ENCODE measurements at places on chromosomes 4 and X.

- DNase-seq = no peak
These were observed 111.6 kb downstream of the AFF2 start for GRCh38 chrX:148611993-148612392.

DNA sequence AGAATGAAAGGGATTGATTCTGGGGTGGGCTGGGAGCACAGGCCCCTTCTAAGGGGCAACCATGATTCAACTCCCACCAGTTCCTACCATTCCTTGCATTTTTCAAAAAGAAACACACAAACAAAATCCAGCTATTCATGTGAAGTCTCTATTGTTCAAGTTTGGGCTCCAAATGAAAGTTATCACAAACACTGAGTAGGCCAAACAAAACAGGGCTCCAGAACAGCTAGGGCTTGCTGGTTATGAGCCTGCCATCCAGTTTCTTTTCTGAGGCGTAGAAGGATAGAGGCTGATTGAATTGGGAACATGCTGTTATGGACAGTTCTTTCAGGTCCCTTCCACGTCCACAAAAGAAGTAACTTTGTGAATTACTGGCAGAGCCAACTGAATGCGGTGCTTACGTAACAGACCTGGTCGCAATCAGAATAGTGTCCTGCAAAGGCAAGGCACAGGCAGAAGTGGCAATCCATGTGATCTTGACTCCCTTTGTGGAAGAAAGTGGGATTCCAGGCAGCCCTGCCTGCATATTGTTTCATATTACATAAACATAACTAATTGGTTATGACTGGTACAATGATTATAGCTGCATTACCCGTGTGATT is 244.5 kb downstream of the SCFD2 start:
- DNase-seq = no peak

DNA sequence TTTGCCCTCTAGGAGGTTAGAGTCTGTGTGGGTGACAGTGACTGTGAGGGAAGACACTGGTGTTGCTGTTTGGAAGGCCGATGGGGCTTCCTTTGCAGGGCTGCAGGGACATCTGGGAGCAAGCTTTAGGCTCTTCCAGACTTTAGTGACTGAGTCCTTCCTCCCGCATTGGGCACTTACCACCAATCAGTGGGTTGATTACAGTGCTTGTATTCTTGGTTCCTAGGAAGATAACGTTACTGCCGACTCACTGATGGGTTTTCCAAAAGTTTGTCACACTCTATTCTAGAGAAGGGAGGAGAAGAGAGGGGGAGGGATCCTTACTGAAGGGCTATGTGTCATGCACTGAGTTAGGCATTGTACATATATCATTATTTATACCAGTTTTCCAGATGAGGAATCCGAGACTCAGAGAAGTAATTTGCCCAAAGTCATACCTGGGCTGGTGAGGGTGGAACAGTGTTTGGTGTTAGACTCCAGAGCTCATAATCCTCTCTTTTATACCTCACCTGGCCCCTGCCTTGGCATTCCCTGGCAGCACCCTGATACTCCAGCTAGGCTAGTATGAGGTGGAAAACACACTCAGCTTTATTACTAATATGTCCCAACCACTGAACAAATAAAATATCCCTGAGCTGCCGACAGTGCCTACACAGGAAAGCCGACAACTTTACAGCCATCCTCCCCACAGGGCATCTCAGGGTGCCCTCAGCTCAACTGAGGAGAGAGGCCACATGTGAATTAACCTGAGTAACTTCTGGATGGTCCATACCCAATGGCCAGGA is 3.8 kb downstream of the CHST7 start:
- DNase-seq = no peak

DNA sequence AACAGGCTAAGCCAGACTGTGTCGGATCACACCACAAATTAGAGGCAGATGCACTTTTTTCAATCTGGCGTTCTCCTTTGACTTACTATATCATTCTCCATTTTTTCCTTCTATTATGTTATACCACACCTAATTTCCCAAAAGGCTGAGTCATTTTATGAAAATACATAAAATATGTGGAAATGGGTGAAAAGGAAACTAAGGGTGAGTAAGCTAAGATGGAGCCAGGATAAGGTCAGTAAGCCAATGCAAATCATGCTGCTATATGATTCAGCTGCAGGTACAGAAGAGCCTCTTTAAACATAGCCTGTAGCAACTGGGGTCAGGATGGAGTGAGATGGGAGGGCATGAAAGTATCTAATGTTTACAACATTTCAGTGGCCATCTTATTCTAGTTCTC is 94.0 kb upstream of the TEX13A start:
- DNase-seq = no peak

DNA sequence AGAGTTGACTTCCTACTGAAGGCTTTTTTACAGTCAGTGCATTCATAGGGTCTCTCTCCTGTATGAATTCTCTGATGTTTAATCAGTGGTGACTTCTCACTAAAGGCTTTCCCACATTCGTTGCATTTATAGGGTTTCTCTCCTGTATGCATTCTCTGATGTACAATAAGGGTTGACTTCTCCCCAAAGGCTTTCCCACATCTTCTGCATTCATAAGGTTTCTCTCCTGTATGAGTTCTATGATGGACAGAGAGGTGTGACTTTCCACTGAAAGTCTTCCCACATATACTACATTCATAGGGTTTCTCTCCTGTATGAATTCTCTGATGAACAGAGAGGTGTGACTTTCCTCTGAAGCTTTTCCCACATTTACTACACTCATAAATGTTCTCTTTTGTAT is 45.2 kb downstream of the ZNF674 start:
- DNase-seq = no peak

DNA sequence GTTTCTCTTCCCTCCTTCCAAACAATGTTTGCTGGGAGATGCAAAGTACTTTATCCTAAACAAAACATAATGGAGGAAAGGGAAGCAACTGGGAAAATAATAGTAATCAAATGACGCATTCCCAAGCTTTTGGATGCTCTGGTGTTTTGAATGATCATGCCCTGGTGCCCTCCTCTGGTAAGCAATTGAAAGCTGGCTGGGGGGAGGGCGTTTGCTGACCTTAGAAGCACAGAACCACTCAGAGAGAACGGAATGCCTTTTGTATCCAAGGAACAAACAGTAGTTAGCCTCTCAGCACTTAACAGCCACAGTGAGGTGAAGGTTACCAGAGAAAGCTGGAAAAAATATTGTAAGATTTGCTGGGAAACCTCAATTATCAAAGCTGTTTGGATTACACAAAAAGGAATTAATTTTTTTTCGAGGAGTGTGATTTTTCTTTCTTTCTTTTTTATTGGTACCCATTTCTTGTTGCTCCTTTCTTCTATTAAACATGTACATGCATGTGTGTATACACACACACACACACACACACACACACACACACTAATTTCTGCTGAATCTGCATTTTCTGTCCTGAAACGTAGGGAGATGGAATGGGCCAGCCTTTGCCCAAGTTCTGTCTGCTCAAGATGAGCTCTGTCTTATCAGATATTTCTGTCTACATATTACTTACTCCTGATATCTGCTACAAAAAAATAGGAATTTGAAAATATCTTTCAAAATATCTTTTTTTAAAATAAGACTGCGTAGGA is 155.8 kb upstream of the IGFBP7 start:
- DNase-seq = no peak

GRCh38 chrX:150753968-150754367 is 60.8 kb downstream of the MTMR1 start:
- no peak for DNase-seq

DNA sequence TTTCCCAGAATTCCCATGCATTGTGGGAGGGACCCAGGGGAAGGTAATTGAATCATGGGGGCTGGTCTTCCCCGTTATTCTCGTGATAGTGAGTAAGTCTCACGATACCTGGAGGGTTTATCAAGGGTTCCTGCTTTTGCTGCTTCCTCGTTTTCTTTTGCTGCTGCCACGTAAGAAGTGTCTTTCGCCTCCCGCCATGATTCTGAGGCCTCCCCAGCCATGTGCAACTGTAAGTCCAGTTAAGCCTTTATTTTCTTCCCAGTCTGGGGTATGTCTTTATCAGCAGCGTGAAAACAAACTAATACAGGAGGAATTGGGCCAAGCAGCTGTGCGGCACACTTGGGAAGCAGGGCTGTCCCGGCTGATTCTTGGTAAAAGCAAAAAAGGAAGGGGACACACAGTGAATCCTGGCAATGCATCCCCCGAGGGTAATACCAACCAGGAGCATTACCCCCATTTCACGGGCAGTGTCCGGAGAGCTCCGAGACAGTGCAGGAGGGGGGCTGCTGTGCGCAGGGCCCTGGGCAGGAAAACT is 185.7 kb downstream of the AFAP1 start:
- no peak for DNase-seq

GRCh38 chrX:25925946-25926345 is 212.2 kb upstream of the MAGEB18 start:
- no peak for DNase-seq

DNA sequence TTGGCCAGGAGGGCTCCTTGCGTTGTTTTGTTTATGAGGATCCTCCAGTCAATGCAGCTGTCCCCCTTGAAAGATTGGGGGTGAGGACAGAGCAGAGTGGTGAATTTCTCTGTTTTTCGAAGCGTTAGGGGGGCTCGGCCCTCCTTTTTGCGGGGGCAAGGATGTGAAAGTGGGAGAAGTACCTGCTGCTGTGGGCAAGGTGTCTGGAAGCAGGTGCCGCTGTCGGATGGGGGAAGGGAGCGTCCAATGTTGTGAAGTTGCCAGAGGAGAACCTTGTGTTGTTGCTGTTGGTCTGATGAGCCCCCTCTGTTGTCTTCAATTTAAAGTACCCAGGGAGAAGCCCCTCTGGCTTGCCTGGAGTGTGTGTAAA is 613 bp downstream of the GLRB start:
- DNase-seq = no peak

DNA sequence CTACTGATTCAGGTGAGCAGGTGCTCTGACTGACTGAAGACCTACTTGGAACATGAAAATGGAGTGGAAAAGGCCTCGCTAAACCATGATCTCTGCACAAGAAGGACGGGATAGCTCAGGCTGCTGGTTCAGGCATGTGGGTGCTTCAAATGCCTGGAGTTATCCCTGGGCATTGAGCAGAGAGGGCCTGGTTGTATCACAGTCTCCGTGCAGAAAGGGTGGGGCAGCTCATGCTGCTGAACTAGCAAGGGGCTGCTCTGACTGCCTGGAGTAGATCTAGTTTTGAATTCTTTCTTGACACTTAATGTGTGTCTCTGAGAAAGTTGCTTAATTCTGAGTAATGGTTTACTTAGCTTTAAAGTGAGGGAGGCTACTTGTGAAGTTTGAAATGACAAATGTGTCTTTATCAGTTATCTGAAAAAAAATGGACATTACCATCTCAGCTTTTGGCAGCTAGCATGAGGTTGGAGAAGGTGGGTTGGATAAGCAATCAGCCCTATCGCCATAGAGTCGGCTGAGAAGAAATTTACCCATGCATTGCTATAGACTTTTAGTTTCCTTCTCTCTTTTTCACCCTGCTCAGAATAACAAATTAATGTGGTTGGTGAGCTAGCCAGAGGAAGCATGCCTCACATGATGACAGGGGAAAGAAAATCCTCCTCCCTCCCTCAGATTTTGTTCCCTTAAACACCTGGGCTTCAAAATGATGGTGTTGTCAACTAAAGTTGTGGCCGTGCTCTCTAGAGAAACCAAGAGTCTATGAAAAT is 832.4 kb downstream of the STIM2 start:
- DNase-seq = no peak

DNA sequence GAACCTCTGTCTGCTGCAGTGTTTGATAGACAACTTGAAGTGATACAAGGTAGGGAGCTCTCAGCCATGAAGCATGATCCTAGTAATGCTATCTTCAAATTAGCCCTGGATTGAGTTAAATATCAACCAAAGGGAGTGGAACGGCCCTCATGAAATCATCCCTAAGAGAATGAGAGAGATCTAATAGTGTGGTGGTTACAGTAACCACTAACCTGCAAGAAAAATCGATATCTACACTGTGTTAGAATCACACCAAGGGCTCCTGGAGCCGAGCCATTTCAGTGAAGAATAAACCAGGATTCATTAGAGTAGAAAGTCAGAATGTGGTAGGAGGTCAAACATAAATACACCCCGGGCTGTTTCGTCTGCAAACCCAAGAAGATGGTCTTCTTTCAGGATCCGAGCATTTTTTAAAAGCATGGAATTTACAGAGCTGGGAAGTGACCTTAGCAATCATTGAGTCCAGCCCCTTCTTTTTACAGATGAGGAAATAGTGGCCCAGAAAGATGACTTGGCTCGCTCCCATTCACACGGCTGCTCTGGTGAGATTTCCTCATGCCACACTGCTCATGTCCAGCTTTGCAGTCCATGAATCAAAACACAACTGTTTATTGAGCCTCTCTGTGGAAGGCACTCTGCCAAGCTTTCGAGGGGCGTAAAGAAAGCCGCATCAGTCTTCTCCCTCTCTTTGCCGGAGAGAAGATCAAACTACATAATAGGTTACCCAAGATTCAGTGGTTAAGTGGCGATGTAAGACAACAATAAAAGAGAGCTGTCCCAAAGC is 5.5 kb upstream of the DCTD start:
- DNase-seq = no peak
